ENCODE measurements at places on chromosomes 7 and 10. TPM values are rescaled to one million over a fixed set of nuclear protein-coding genes. Genes with fewer than 3 reads are reported as not detected.

OPN1SW gene
- total RNA-seq, result not detected

ELN gene
- total RNA-seq, result 0.17 TPM

GRCh38 chr10:123140164-123140982 lies 4.6 kb downstream of the HMX3 start:
- DNase-seq, result no peak

DNA sequence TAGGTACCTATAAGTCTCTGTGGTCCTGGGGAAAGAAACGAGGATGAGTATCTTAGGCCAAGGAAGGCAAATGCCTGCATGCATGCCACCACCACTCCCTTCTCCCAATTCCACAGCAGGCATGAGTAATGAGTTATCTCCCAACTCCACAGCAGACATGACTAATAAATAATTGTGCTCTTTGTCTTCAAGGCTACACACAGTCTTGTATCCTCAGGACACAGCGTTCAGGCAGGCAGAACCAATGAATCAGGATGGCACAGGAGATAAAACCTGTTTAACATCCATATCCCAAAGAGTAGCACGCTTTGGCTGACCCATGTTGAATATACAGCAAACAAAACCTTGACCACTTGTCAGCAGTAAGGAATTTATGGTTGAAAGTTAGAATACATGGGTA lies 229.7 kb upstream of the NFE2L3 start:
- DNase-seq, result no peak

SCART1 gene
- total RNA-seq, result 3.7 TPM

CDHR3 gene
- 5.5 TPM for total RNA-seq

DNA sequence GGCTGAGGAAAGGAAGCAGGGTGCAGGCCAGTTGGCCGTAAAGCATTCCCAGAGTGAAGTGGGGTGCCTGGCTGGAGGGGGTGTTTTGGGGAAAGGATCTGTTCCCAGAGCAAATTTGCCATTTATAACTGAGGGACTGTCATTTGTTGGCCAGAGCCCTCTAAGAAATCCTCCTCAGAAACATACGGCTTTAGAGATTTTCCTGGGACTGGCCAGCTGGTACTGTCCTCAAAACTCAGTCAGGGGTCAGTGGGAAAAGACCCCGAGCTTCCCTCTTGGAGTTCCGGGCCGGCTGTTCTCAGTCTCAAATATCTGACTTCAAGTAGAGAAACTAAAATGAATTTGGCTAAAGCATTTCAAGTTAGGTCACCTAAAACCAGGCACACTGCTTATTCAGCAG lies 55.9 kb downstream of the ETV1 start:
- no peak for DNase-seq

PRKG1 gene
- 1.4 TPM for total RNA-seq

- DNase-seq, result no peak
These were observed 135.8 kb upstream of the GPR26 start for GRCh38 chr10:123530166-123530870.

LIPF gene
- total RNA-seq, result not detected

DNA sequence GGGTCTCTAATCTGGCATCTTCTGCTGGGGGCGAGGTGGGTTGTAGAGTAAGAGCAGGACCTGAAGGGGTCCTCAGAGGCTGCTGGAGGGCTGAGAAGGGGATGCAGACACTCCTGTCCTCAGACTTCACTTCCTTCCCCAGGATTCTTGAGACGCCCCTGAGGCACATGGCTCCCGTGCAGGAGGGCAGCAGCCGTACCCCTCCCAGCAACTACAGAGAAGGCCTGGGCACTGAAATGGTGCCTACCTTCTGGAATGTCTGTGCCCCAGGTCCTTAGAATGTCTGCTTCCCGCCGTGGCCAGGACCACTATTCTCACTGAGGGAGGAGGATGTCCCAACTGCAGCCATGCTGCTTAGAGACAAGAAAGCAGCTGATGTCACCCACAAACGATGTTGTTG lies 52.0 kb downstream of the VWA2 start:
- no peak for DNase-seq

GRCh38 chr10:123512901-123513775 lies 153.0 kb upstream of the GPR26 start:
- no peak for DNase-seq

CDHR1 gene
- not detected for total RNA-seq

PRR15 gene
- 2.9 TPM for total RNA-seq

GRCh38 chr7:157545681-157546060 lies 208.9 kb downstream of the DNAJB6 start:
- DNase-seq, result no peak

All from HCT116 (cell line).